Activated T-helper 2 cell treated with anti-CD3 and anti-CD28 coated beads, Interferon-gamma antibody, Interleukin-2, Interleukin-4, amounts not matched to agents 10 μg/mL and 5 μg/mL and 100 μg/mL, durations not matched to agents 14 hours and 24 hours and 36 hours (primary cell): ENCODE measurements at places on chromosomes 2 and 18.
A peak's percentile ranks its signal among the peaks of the same experiment; 100 is the strongest.

- no peak for DNase-seq
These were observed 275.5 kb downstream of the KCNJ3 start for GRCh38 chr2:154974041-154974440.

DNA sequence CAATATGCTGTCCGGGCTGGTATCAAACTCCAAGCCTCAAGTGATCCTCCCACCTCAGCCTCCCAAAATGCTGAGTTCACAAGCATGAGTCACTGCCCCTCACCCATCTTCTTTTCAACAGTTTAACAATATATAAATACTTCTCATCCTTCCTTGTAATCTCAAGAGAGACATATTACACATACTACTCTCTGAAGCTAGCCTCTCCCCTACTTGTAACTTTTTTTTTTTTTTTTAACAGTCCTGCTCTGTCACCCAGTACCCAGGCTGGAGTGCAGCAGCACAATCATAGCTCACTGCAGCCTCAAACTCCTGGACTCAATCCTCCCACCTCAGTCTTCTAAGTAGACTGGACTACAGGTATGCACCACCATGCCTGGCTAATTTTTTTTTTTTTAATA lies 5.7 kb downstream of the GFPT1 start:
- DNase-seq: no peak

- DNase-seq: no peak
These were observed 22.6 kb downstream of the PLEK start for GRCh38 chr2:68387408-68388350.

- DNase-seq: no peak
These were observed 1089.5 kb upstream of the GYPC start for GRCh38 chr2:125566422-125566821.

DNA sequence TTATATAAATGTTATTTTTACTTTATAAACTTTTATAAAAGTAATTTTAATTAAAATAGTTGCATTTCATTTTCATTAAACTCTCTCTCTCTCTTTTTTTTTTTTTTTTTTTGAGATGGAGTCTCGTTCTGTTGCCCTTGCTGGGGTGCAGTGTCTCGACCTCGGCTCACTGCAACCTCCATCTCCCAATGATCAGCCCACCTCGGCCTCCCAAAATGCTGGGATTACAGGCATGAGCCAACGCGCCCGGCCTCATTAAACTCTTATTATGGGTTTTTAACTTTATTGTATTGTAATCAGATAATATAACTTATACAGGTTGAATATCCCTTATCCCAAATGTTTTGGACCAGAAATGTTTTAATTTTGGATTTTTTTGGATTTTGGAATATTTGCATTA lies 10.9 kb upstream of the NPPC start:
- DNase-seq: no peak

DNA sequence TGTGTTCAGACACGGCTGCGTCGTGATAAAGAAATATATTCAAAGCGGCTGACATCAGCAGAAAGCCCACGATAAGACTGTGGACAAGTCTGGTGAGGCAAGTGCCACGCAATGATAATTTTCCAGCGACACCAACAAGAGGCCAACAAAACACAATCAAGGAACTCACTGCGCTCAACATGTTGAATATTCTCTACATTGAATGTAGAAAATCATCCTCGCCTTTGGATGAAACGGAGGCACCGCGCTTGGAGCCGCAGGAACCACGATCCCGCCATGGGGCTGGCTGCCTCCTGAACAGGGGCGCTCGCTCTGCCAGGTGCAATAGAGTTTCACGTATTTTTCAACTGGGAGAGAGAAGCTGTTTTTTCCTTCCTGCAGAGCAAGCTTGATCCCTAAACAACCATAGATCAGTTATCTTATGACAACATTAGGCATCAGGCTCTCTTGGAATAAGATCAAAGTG lies 220.3 kb downstream of the ATAD2B start:
- peak; percentile 6 for DNase-seq

GRCh38 chr2:36404754-36405153 lies 49.2 kb downstream of the CRIM1 start:
- no peak for DNase-seq

- DNase-seq: no peak
These were observed 168.0 kb downstream of the SPP2 start for GRCh38 chr2:234218266-234219045.

GRCh38 chr2:196967116-196967515 lies 40.6 kb upstream of the PGAP1 start:
- no peak for DNase-seq

- no peak for DNase-seq
These were observed 189.3 kb downstream of the RNF152 start for GRCh38 chr18:61703508-61703907.

- no peak for DNase-seq
These were observed 218.1 kb upstream of the TNP1 start for GRCh38 chr2:217077831-217078407.

- DNase-seq: no peak
These were observed 71.1 kb downstream of the DOCK10 start for GRCh38 chr2:224971214-224971613.

DNA sequence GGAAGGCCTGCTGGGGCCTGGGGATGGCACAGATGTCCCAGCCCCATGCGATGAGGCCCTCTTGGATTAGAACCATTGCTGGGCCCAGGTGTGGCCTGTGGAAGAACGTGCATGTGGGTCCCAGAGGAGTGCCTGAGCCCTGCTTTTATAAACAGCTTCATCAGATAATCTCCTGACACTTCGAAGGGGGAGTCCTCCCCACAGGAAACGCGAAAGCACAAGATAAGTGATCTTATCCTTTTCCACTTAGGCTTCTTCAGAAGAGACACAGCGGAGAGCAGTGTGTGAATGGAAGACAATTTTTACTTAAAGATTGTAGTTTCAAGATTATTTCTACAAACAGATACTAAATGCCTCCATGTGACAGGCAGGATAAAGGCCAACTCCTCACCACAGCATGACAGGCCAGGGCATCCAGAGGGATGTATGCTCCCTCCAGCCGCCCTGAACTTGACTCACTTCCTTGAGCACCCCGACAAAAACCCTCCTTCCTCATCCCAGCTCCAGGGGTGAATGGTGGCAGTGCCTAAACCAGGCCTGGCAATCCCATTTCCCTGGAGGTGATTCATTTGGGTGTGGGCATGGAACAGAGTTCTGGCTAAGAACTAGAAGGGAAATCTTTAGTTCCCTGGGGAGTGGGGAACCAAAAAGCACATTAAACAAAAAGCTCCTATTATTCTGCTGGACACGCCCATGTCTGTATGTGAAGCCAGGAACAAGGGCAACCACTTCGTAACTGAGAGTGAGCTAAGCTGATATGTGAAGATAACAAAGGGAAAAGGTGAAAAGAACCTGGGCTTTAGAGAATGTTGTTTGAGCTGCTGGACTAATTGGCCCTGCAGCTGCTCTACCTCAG lies 56.2 kb upstream of the TMEM163 start:
- DNase-seq: no peak

DNA sequence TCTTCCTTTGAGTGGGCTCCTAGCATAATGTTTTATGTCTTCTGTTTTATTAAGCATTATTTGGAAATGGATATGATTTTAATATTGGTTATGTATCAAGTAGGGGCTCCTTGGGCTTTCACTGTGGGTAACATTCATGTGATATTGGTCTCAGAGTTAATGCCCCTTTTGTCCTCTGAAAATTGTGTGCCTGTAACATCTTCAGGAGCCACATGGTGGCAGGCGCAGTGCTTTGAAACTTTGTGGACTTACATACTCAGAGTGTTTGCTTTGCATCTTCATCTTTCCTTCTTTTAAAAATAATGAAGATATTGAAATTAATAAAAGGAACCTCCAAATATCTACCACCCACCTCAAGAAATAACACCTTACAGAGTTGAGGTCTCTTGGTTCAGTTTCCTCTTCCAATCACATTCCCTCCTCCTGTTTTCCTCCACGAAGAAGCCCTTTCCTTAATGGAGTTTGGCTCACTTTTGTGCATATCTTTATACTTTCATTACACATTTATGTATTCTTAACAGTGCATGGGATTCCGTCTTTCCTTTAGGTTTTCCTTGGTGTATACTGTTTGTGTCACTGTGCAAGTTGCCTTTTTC lies 73.5 kb downstream of the LIMS1 start:
- no peak for DNase-seq

DNA sequence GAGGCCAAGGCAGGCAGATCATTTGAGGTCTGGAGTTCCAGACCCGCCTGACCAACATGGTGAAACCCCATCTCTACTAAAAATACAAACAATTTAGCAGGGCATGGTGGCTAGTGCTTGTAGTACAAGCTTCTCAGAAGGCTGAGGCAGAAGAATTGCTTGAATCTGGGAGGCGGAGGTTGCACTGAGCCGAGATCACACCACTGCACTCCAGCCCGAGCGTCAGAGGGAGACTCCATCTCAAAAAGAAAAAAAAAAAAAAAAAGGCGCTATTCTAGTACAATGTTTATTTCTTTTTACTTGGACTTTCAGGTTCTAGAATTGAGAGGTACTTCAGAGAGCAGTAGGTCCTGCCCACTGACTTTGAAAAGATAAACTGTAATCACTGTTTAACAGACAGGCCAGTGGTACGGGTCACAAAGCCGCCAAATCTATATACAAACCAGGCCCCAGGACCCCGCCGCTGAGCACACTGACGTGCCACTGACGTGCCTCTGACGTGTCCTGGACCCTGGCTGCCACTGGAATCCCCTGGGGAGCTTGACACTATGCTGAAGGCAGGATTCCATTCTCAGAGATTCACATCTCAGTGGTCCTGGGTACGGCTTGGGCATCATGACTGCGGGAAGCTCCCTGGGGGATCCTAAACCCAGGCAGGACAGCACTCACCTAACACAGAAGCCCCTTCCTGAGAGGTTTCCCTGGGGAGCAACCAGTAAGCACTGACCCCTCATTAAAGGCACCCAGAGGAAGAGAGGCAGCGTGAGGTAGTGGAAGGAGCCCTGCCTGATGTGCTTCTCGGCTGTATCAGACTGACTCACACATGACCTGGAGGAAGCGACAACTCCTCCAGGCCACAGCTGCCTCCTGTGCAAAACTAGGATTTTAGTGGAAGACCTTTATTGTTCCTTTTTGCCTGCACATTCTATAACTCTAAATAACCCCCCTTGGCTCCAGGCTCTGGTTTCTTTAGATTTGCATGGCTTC lies 197.8 kb upstream of the MEIS1 start:
- DNase-seq: no peak

DNA sequence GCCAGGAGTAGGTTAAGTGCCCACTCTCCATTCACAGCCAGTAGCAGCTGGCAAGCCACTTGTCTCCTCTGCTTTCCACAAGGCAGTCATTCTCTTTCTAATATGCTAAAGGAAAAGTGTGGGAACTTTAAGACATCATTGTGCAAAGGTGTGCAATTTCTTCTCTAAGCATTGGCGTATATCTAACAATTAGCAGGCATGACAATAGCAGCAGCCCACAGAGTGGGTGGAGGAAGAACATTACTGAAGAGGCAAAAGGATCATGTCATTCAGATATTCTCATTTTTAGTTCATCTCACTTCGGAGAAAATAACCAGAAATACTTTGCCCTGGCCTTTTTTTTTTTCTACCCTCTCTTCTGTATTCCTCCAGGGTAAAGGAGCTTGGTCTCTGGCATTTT lies 177.6 kb downstream of the DNAH7 start:
- no peak for DNase-seq

GRCh38 chr2:234630801-234631261 lies 133.9 kb upstream of the ARL4C start:
- DNase-seq: no peak

- DNase-seq: no peak
These were observed 204.3 kb upstream of the CCDC68 start for GRCh38 chr18:55163550-55163949.

DNA sequence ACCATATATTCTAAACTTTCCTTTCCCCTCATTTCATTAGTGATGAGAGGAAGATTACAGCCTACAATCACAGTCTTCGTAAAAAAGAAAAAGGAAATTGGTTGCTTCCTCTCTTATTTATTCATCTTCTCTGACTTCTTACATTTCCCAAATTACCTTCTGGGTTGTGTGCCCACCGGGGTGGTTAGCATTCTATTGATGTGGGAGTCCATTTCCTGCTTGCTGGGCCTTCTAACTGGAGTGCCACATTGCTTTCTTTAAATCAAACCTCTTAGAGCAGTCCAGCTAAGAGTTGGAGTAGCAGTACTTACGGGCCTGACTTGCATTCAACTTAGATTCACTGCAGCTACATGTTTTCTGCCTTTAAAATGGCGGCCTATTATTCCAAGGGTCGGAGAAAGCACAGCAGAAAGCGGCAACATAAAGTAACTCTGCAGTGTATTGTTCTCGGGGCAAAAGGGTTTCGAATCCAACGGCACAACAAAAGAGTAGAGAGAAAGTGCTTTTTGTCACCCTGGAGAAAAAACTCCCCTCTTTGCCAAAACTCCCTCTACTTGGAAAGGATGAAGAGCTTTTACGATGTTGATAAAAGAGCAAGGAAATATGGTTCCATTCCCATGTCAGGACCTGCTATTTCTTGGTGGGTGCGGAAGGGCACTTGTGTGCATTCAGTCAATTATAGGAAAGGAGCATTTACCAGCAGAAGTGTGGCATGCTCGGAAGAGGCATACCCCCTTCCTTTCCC lies 110.6 kb upstream of the DLX2 start:
- DNase-seq: no peak

GRCh38 chr2:201344663-201345366 lies 12.3 kb downstream of the FLACC1 start:
- DNase-seq: no peak

- no peak for DNase-seq
These were observed 209.8 kb upstream of the SH3BP4 start for GRCh38 chr2:234741976-234742375.

DNA sequence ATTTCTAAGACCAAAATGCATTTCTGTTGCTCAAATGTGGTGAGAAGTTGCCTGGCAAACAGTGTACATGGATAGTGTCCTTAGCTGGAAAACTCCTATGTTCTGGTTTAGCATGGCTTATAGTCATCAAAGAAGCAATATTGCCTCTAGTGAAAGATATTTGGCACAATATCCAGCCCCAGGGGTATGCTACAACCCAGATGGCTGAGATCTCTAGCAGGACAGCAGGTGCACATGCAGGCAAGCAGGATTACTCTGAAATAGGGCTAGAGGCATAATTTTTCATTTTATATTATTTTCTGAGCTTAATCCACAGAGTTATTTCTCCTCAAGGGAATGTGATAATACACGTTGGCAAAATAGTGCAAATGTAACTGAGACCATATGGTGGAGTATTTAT lies 34.0 kb downstream of the CCDC195 start:
- DNase-seq: no peak

- DNase-seq: no peak
These were observed 345.9 kb upstream of the SPHKAP start for GRCh38 chr2:228527197-228527881.

GRCh38 chr2:45612285-45612684 lies 1.2 kb upstream of the SRBD1 start:
- DNase-seq: no peak

- no peak for DNase-seq
These were observed 24.6 kb upstream of the SPP2 start for GRCh38 chr2:234025891-234026401.

- no peak for DNase-seq
These were observed 68.9 kb downstream of the PRPF40A start for GRCh38 chr2:152648336-152648735.

DNA sequence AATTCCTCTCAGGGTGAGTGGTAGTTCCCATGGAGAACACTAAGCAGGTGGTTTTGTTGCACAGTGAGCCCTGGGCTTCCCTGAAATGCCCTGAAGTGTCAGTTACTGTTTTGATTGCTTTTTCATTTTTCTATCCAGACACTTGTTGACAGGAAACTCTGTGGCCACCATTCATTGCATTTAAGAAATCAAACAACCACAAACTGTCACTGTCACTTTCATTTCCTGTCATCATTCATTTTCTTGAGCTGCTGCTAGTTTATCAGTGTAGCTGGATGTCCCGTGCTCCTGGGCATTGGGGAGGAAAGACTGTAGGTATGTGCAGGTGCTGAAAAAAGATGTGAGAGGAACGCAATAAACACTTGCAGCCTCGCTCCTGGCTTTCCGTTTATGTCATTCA lies 891.6 kb upstream of the ZEB2 start:
- peak; percentile 36 for DNase-seq
